ENCODE measurements at places on chromosomes 7 and 10.
A peak's percentile ranks its signal among the peaks of the same experiment; 100 is the strongest.

GRCh38 chr10:131997366-131998049 is 15.8 kb upstream of the BNIP3 start:
- DNase-seq, result peak; percentile 91

GRCh38 chr10:98414932-98415730 is at the start of gene PYROXD2:
Gene PYROXD2 (minus strand): TSS chr10:98415182. CDS start chr10:98415135, 47 bp downstream.
- peak; percentile 96 for DNase-seq

GRCh38 chr7:134903073-134903790 is 83.1 kb upstream of the AGBL3 start:
- peak; percentile 64 for DNase-seq

- no peak for DNase-seq
Observed at GRCh38 chr7:75696263-75697037, 42.3 kb downstream of the HIP1 start.

GRCh38 chr10:121865554-121865953 is 62.3 kb downstream of the ATE1 start:
- peak; percentile 2 for DNase-seq

DNA sequence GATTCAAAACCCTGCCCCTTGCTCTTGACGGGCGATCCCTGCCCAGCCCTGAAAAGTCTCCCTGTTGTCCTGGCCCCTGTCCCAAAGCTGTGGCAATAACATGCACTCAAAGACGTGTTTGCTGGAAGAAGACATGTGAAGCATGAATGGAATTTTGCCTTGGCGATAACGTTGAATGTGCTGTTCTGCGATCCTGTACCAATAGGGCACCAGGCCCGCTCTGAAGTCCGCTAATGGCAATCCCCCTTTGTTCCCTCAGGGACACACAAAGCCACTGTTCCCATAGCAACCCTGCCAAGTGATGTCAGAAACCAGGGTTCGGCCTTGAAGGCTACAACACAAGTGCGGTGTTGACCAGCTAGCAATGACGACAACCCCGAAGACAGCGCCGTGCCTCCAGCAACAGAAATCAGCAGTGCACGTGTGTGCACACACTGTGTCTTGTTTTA is 284.6 kb downstream of the KLF6 start:
- DNase-seq, result peak; percentile 79

GRCh38 chr10:78774999-78775711 is 293.6 kb upstream of the ZMIZ1 start:
- peak; percentile 76 for DNase-seq

- no peak for DNase-seq
Observed at GRCh38 chr7:50640256-50640655, 75.1 kb upstream of the DDC start.

- DNase-seq, result peak; percentile 75
Observed at GRCh38 chr7:74083928-74084721, 521 bp downstream of the LIMK1 start.

DNA sequence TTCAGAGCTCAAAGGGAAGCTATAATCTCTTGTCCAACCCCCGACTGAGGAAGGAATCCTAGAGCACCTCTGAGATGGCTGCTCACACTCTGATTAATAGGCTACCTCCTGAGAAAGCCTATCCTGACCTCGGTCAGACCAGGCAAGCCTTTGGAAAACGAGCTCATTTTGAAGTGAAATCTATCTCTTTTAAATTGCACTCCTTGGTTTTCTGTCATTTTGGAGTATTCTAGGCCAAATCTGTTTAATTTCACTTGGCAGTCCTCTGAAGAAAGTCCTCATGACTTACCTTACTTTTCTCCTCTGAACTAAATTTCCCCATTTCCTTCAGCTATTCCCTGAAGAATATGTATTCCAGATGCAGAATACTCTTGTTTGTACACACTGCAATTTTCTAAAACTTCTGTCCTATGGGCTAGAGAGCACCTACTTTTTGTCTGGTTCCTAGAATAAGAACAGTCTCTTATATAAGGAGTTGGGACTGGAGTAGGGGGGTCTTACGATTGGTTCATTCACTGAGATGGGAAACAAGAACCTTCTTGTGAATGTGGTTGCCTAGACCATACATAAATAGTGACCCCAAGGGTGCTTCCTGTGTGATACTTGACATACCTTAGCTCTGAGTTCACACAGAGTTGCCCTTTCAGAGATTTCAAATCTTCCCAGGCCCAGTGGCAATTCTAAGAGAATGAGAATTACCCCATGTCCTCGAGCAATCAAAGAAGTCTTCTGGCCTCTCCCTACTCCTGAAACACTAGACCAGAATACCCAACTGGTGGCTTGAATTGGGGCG is 31.9 kb upstream of the HPS1 start:
- DNase-seq, result peak; percentile 84

- DNase-seq, result peak; percentile 22
Observed at GRCh38 chr10:95208702-95209391, 14.8 kb downstream of the ACSM6 start.

GRCh38 chr10:3892440-3893425 is 107.7 kb upstream of the KLF6 start:
- peak; percentile 76 for DNase-seq

- DNase-seq, result no peak
Observed at GRCh38 chr7:20786779-20787659, at the start of gene SP8. Gene SP8 (minus strand): TSS chr7:20786886. CDS start chr7:20786798, 88 bp downstream.

DNA sequence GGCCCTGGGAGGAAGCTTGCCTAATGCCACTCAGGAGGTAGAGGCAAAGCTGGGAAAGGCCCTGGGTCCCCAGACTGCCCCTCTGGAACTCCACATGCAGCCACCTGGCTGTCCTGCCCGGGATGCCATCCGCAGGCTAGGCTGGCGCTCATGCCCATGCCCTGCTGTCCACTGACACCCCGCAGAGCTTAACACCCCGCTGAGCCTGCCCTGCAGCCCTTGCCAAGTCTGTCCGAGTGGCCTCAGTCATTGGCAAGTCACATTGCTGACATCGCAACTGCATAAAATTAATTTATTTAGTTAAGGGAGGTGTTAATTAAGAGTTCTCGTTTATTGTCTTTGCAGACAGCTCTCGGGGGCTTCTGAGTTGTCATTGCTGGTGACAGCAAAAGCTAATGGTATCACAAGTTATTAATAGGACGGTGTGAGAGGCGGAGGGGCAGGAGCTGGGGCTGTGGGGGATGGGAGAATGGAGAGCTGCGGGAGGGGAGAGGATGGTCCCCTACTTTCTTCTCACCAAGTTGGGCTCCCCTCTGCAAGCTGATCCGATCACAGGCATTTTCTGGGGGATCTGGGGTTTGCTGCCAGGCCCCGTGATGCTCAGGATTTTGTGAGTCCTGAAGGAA is 55.6 kb upstream of the PCBD1 start:
- no peak for DNase-seq

DNA sequence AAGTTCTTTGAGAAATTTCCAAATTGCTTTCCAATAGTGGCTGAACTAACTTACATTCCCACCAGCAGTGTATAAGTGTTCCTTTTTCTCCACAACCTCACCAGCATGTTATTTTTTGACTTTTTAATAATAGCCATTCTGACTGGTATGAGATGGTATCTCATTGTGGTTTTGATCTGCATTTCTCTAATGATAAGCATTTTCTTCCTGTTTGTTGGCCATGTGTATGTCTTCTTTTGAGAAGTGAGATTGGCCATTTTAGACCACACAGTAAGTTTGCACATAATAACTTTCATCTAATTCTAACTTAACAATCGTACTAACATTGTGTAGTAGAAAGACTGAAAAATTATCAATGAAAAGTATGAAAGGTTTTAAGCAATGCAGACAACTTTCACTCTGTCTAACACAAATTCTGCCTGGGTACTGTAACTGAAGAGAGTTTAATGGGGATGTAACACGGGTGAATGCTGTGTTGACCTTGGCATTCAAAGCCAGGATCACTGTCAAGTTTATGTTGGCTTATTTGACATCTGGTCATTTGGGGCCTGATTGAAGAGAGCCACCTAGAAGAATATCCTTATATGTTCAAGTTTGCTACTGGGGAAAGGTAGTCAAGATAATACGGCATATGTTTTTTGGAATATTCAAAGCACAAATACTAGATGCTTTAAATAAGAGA is 50.4 kb downstream of the FAM171A1 start:
- peak; percentile 74 for DNase-seq

DNA sequence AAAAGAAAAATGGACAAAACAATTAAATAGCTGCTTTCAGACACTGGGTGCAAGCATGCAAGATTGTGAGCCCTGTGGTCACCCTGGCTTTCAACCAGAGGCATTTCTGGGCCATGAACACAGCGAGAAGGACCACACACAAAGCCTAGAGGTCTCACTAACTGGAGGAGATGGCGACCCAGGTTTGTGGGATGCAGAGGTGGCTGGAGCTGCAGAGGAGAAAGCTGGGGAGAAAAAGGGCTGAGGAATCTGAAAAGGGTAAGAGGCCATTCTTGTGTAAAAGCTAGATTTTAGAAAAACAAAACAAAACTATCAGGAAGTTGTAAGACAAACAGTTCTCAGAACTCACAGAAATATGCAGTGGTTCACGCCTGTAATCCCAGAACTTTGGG is 30.1 kb upstream of the PTPRN2 start:
- DNase-seq, result peak; percentile 71

DNA sequence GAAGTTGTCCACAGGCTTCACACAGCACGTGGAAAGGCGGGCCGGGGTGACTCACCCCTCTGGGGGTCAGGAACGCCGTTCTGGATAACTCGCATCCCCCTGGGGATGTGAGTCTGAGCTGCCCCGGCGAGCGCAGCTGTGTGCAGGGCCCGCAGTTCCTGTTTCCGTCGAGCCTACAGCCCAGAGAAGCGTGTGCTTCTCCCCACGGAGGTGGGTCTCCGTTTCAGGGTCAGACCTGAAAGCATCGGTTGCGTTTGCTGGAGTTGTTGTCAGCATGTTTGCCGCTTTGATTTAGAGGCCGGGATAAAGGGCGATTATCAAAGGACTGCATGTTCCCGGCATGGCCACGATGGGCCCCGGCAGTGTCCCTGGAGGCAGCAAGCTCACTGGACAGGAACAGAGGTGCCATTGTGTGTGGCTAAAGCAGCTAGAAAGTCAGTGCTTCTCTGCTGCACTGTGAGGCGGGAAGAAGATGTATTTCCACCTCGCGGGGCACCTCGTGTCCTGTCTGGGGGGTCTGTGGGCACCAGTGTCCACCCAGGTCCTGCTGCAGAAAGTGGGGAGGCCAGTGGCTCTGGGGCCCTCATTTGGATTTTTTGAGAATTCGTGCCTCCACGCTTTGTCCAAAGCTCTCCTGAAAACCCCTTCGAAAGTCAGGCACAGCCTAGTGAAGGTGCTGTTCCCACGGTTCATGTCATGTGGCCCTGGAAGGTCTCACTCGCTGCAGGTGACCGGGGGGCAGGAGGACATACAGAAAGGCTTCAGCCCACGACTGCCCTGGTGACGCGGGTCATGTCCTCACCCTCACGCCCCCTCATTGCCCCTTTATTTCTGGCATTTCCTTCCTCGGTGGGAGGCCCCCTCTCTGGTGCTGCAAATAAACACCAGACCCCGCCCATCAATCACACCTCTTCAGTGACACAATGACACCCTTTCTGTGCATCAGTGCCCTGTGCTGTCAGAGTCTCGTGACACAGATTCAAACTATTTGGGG is 27.4 kb upstream of the GDI2 start:
- no peak for DNase-seq

DNA sequence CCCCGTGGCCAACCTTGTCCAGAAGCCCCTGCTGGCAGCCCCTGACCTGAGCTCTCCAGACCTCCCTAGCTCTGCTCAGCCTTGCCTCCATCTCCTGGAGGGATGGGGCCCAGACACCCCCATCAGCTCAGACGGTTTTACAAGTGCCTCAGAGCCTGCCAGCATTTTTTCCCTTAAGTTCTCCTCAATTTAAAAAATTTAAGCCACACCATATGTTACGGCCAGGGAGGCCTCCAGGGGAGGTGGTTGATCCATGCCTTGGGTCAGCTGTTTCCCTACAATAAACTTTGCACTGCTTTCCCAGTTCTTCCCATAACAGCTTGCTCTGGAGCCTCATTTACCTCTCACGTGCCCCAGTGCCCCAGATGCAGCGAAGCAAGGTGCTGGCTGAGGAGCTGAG is 143.5 kb downstream of the RGS10 start:
- peak; percentile 31 for DNase-seq

- peak; percentile 36 for DNase-seq
Observed at GRCh38 chr7:112201411-112201810, 4.8 kb downstream of the DOCK4 start.

GRCh38 chr10:4467481-4467880 is 358.5 kb upstream of the AKR1E2 start:
- no peak for DNase-seq

DNA sequence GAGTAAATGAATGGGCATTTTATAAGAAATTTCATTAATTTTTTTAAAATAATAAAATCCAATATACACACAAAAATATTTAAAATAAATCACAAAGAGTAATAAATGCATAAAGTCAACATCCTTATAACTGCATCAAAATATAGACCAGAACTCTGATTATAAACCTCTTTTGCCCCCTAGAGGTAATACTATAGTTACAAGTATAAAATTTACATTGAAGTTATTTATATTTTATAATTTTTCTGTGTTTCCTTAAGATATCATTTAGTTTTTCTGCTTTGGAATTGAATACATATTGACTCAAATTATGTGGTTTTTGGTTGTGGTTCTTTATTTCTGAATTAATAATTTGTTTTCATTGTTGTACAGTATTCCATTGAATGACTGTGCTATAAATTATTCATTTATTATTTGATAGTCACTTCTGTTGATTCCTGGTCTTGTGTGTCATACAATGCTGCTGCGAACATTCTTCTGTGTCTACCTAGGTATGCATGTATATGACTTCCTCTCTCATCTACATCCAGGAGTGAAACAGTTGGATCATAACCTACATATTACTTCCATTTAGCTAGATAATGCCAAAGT is 673.6 kb downstream of the IPMK start:
- no peak for DNase-seq

GRCh38 chr7:2542011-2542915 is 13.1 kb downstream of the BRAT1 start:
- DNase-seq, result no peak

DNA sequence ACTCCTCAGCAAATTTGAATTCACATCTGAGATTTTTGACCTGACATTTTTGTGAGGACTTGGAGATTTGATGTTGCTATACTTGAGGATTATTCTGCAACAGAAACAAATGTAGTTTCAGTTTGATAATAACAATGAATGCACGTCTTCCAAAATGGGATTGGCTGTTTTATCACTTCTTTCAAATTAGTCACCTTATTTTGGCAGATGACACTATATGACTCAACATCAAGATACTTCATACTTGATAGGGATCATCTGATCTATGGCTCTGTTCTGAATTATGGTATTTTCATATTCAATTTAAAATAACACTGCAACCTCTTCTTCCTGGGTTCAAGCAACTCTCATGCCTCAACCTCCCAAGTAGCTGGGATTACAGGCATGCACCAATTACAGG is 24.2 kb downstream of the ARL5B start:
- peak; percentile 79 for DNase-seq

DNA sequence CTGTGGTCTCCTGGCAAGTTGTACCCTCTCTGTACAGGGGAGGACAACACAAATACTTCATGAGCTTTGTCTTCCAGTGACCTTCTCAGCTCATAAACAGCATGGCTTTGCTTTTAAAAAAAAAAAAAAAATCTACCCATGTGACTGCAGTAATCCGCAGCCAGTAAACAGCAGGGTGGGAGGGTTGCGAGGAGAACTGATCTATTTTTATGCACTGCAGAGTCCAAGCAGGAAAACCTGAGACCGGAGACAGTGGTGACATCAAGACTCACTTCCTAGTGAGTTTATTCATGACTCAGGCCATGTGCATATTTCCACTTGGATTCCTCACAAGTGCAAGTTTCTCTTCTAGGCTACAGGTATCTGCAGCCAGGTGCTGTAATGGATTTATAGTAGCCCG is 127.9 kb downstream of the NRF1 start:
- peak; percentile 75 for DNase-seq

Measured in EH (cell line).